ENCODE measurements at places on chromosomes 2 and 18.
A peak's percentile ranks its signal among the peaks of the same experiment; 100 is the strongest.

DNA sequence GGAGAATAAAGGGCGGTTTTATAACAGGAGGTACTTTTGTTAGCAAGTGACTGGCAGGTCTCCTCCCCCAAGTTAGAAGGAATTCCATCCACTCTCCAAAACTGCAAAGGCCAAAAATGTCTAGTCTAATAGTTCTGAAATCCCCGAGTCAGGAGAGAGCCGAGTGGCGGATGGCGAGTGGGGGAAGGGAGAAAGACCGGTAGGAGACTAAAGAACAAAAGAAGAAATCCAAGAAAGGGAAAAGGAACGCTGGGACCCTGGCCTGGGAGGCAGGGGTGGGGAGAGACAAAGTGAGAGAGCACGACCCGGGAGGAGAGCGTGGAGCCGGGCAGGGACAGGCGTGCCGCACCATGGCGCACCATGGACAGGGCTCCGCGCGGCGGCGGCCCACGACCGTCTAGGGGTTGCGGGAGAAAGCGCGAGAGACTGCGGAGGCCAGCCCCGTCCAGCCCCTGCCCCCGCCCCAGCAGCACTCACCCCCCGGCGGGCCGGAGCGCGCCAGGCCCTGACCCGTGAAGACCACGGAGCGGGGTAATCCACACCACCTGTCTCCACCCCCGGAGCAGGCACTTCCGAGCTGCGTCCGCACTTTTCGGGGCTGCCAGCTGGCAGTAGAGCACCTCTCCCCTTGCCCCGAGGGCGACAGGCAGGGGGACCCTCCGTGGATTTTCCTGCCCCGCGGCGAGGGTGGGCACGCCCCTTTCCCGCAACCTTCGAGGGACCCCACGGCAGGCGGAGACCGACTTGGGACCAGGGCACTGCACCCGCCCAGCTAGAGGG is 1.6 kb downstream of the CDH2 start:
- peak; percentile 40 for DNase-seq

DNA sequence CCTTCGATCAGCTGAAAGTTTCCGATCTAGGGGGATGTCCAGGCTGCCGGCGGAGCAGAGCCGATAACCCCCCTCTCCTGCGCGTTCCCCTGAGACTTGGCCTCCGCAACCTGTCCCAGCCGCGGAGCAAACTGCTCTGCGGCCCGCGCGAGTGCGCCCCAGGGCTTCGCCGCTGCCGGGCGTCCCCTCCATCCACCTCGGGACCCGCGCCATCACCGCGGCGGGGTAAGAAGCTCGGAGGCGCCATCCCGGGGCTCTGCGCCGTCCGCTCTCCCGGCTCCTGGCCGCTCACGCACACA is 990 bp upstream of the GDF7 start:
- DNase-seq: peak; percentile 36

DNA sequence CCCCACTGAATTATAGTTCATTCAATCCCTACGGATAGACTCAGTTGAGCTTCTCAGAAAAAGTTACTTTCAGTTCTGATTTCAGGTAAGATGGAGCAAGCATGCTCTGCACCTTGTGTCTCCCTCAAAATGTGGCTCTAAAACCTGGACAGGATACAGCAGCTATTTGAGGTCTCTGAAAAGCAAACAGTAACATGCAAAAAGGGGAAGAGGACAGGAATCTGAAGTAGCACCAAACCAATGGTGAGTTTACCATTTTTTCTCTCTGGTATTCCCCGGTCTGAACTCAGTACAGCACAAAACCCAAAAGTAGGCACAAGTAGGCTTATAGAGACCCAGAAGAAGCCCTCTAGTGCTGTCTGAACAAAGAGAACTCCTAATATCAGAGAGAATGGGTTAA is 34.1 kb downstream of the LANCL1 start:
- no peak for DNase-seq

GRCh38 chr2:162490761-162491470 is 147.0 kb downstream of the GCA start:
- no peak for DNase-seq

GRCh38 chr2:128286905-128287779 is 31.5 kb downstream of the HS6ST1 start:
- DNase-seq: no peak

- no peak for DNase-seq
Measured at GRCh38 chr2:121479882-121480522, 50.7 kb upstream of the RNU4ATAC start.

DNA sequence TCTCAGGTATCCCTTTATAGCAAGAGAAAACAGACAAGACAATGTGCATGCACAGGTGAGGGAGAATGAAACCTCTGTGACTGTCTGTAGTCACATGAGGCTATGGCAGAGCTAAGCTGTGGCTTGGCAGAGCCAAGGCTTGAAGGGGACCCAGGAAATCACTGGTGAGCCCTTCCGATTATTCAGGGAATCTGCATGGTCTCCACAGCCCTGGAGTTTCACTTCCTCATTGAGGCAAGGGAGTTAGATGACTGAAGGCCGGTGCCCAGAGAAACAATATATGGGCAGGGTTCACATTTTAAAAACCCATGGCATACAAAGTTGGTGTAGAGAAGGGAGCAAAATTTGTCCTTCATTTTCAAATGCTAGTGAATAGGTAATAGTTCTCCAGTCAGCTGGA is 144.4 kb upstream of the REV1 start:
- DNase-seq: no peak

DNA sequence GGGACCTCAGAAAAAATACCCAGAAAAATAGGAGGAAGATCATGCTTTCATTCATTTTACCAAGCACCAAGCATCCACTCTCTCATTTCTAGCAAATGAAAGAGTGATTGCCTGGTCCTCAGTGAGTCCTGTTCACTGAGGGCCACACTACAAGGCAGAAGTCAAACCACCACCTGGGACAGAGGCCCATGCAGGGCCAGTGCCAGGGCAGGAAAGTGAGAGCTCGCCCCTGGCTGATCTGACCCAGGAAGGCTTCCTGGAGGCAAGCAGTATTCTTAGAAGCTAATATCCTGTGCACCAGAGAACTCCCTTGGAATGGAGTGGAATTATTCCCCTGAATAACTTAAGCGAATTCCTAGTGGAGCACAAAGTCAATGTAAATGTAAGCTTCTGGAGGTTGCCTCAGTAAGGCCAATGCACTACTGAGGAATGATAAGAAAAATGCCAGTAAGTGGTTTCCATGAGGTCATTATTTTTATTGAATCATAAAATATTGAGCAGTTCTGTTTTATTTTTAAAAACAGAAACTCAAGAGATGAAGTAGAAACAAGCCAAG is 191.6 kb upstream of the ID2 start:
- DNase-seq: no peak

GRCh38 chr2:37695336-37695735 is 23.9 kb upstream of the CDC42EP3 start:
- DNase-seq: no peak

DNA sequence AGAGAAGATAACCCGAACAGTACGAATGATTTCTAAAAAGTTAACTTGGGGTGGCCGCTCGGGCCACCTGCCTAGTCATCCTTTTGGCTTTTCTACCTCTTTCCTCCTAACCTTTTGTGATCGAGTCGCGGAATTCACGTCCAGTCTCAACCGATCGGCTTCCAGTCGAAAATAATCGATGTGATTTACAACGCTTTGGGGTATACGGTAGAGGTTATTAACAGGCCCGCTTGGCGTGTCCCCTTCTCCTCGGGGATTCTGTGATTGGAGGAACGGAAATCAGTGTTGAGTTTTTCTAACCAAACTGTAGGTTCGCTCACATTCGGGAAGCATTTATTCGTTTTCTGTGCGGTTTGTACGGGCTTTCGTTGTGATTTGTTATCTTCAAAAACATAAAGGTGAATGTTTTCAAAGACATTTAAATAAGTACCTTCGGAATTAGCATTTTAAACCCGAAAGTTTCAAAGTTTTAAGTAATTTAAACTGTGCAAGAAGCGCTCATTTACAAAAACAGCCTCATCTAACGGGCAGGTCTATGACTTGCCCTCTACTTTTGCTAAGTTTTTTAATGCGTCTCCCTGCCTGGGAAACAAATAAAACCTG is 588 bp upstream of the FOXI3 start:
- no peak for DNase-seq

DNA sequence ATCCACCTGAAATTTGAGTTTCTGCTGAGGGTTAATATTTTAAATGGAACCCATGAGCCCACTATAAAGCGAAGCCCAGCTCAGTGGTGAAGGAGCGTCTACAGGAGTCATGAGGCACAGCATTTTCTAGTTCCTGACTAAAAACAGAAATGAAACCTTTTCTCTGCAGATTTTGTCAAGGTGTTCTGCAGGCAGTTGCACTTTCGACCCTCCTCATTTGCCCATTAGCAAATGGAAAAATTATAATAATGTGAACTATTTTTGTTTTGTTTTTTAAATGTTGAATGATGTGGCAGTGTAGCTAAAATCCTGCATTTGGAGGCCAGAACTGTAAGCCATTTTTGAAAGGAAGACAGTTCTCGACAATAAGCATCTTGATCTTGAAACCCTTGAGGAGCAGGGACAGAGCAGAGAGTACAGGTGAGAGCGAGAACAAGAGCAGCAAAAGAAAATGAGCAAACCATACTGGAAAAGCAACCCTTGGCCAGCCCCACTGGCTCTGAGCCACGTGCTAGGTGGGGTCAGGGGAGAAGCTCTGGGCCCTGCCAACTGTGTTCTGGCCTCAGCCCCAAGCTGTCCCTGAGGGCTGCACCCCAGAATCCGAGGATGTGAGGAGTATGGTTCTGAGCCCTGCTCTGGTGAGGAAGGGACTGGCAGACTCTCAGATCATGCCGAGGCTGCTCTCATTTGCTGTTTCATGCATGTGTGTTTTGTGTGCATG is 26.4 kb upstream of the COPS8 start:
- DNase-seq: no peak

- no peak for DNase-seq
Measured at GRCh38 chr2:238817382-238817781, 30.5 kb upstream of the TWIST2 start.

DNA sequence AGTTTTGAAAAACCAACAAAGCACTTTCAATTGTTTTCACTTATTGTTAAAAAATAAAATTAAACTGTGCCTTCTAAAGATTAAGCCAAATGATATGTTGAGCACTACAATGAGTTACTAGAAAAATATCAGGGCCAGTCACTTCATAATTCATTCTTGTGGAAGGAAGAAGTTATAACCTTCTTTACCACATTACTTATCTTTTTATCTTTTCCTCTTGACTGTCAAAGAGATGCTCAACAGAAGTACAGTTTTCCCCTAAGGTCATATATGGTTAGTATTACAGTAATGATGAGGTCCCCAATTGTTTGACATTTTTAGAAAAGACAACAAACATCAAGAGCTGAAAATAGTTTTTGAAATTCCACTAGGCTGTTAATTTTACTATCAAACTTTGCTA is 9.4 kb downstream of the PELI1 start:
- no peak for DNase-seq

GRCh38 chr2:107595285-107595684 is 231.4 kb upstream of the RGPD4 start:
- no peak for DNase-seq
